ENCODE measurements at places on chromosomes 2 and 18.

DNA sequence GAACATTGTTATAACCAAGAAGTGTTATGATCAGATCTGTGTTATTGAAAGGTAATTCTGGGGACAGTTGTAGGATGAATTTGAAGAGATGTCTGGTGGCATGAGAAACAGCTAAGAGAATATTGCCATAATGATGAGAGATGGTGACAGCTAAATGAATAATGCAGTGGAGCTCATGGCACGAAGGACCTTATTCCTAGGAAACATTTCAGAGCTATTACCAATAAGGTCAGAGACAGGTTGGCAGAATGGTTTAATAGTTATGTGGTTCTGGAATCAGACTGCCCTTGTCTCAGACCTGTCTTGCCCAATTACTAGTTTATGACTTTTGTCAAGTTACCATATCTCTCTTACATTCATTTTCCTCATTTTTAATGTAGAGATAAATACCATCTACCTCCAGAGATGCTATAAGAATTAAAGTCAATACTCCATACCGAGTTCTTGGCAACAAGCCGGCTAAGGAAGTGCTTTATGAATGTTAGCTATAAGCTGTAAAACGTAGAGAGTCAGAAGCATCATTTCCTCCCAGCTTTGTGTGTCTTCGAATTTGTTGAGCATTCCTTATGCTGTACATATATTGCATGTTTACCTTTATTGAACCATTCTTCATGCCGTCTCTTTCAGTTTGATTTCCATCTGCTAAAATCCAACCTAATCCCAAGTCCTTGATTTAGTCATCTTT, 73.6 kb upstream of the COL5A2 start:
- DNase-seq = peak; percentile 25

DNA sequence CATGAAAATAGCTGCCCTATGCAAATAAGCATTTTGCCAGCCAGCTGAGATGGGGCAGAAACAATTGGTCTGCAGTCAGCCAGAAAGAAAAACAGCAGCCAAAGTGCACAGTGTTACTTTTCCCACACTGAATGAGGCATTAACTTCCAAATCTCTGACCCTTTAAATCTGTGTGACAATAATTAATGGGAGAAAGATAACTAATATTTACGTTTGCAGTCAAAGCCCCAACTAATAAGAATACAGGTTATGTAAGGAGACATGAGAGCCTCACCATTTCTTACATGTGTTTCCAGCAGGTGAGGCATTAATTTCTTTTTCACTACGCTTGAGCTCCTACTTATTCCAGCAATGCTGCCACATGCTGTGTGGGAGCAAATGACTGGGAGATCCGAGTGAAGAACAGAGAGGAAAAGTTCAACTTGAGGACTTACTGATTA, 339.0 kb downstream of the SATB2 start:
- DNase-seq = no peak

- no peak for DNase-seq
These were observed 121.0 kb upstream of the XPO1 start for GRCh38 chr2:61658841-61659780.

- no peak for DNase-seq
These were observed 13.6 kb downstream of the STRN start for GRCh38 chr2:36952748-36953197.

DNA sequence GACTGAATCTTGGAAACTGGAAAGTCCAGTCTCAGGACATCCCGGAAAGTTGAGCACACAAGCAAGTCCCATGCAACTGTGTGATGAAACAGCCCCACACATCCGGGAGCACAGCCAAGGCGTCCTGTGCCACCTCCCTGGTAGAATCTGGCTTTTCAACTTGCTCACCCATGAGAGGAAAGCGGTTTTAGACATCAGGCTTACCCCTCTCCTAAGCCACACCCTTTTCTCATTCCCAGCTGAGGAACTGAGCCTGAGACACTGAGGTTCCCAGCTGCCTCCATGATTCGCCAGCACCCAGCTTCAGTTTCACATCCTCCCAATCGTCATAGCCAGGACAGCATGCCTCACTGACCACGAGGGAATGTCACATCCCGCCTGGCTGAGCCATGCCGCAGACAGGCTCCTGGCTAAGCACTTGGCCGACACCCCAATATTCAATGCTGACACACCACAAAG, 60.3 kb downstream of the STEAP3 start:
- DNase-seq = peak; percentile 65

DNA sequence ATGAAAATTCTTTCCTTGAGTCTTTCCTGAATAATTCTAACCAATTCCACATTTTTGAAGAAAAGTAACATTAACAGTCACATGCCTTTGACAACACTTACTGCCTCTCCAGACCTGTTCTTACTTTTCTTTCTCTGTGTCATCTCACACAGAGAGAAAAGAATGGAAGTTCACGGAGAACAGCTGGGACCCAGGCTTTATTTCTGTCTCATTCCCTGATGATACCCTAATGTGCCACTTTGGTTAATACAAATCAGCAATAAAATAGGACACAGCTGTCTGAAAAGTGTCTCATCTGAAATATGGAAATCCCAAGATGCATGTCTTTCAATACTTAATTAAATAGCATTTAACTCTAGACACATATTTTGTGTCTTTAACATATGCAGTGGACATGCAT, 42.1 kb upstream of the RAB27B start:
- DNase-seq = no peak

- DNase-seq = no peak
These were observed 753.5 kb upstream of the PKDCC start for GRCh38 chr2:41294331-41294730.

DNA sequence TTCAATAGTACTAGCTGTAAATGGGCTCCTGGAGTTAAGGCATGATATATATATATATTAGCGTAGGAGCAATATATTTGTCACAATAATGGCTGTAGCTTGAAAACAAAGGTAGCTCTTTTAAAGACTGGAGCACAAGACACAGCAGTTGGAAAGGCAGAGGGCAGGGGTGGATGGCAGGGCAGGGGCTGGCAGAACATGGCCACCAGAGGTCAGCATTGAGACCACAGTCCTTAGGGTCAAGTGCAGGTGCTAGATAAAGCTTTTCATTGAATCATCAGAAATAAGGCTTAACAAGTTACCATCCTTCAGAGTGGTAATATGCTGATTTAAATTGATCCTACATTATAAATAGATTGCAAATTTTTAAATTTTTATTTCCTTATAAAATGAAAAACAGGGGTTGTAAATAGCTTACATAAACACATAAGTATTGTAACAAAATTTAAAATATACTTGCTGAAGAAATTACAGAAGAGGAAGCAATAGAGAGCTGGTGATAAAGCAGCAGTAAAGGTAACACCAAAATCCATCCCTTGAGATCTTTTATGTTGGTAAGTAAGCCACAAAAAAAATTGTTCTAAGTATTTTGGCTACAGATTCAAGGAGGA, 161.2 kb upstream of the PIEZO2 start:
- no peak for DNase-seq

- no peak for DNase-seq
These were observed 165.0 kb upstream of the SESTD1 start for GRCh38 chr2:179429597-179429996.

DNA sequence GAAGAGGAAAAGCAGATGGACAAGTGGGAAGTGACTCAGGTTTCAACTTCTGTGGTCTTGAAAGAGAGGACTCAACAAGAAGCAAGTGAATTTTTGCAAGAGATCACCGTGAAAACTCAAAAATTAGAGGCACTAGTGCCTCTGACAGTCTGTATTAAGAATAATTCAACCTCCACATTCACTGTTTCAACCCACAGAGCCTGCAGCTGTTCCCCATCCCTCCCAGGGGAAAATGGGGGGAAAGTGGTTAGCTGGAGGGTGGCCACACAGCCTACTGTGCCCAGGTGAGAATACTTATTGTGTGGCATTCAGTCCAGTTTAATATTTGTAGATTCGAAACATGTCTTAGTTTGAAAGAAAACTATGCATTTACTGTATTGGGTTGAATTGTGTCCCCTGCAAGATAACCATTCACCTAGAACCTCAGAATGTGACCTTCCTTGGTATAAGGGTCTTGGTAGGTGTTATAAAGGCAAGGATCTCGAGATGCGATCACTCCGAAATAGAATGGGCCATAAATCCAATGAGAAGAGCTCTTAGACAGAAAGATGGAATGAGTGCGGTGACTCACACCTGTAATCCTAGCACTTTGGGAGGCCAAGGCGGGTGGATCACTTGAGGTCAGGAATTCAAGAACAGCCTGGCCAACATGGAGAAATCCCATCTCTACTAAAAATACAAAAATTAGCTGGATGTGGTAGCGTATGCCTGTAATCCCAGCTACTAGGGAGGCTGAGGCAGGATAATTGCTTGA, 94.3 kb downstream of the IRS1 start:
- DNase-seq = no peak

DNA sequence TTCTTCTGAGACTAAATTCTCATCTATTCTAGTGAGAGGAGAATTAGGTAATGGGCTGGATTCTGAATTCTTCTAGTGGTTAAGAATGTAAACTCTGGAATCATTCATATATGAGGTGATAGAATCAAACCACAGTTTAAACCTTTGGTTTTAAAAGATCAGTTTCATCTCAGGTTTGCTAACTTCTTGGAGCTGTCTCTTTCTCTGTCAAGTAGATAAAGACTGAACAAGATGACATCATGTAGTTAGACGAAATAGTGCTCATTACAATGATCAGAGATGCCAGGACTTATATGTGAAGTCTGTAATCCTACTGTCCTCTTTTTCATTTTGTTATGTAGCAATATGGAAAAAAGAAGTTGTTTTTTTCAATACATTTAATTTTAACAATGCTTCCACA, 4.9 kb downstream of the CEBPZOS start:
- DNase-seq = no peak

DNA sequence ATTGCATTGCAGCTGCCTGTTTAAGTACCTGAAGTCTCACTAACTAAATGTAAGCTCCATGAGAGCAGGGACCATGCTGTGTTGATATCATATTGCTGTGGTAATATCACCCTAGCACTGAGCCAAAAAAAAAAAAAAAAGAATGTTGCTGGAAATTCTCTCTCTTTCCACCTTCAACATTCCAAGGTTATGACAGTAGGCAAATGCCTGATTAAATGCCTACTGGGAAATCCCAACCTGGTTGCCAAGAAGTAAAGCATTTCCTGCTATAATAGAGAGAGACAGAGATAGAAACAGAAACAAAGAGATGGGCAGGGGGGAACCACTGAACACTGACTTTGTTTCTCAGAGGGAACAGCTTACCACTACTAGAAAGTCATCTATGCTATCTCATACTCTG, 1604.2 kb downstream of the LRP1B start:
- DNase-seq = no peak

GRCh38 chr2:148483665-148484064, 160.9 kb upstream of the EPC2 start:
- DNase-seq = no peak

Data from AG09309 (cell line).